RPMI7951 (cell line): ENCODE measurements at places on chromosomes 2 and 18.

- DNase-seq: peak; percentile 24
These were observed 27.4 kb upstream of the MBOAT2 start for GRCh38 chr2:9030841-9031240.

GRCh38 chr2:173785813-173786212, 179.4 kb downstream of the SP3 start:
- DNase-seq: no peak

DNA sequence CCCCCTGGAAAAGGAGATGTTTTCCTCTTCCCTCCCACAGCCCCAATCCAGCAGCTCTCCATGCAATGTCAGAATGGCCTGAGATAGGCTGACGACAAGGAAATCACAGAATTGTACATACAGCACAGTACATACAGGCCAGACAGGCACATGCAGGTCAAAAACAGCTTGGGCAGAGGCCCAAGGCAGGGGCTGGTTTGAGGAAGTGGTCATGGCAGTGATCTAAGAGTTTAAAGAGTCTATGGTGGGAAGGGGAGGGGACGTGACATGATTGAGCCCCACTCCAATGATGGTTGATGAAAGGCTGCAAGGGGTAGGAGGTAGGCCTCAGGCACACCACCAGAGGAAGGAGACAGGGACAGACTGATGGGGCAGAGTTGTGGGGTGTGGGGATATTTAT, 4.3 kb downstream of the DCTN1 start:
- no peak for DNase-seq

GRCh38 chr2:1595274-1595673, 149.0 kb downstream of the PXDN start:
- no peak for DNase-seq

GRCh38 chr2:142010477-142011270, 120.1 kb downstream of the LRP1B start:
- no peak for DNase-seq

- DNase-seq: no peak
These were observed 402.8 kb upstream of the DSEL start for GRCh38 chr18:67919316-67919715.

- peak; percentile 46 for DNase-seq
These were observed 669 bp upstream of the PIKFYVE start for GRCh38 chr2:208265371-208265800.

GRCh38 chr2:156333951-156334495, 1.5 kb upstream of the NR4A2 start:
- peak; percentile 43 for DNase-seq

DNA sequence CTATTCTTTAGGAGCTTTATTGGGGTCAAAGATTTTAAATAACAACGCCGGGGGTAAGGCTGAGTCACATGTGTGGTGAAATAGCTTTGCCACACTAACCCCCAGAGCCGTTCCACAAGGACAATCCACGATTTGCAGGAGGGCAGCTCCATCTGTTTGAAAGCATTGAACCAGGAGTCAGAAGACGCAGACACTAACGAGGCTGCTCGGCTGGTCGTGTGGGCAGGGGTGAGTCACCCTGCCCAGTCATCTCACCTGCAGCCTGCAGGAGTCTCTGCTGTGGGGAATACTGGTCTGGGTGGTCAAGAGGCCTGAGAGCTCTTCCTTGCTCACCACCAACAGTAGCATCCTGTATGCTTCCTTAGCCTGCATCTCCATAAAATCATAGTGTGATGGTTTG, 149.2 kb upstream of the NCK2 start:
- DNase-seq: peak; percentile 83

DNA sequence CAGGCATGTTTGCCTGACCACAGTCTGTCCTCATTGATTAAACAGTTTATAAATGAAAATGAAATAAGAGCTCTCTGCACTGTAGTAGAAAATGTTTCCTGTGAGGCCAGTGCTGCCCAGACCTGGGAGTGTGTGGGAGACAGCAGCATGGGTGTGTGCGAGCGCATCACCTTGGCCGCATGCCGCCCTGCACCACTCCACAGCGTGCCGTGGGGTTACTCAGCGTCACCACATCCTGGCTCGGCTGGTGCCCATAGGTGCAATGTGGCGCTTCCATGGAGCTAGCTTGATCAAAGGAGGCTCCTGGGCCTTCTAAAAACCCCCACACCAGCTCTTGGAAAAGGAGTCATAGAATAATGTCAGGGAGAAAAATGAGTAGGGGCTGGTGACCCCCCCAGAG, 76.0 kb upstream of the EPC2 start:
- DNase-seq: no peak

DNA sequence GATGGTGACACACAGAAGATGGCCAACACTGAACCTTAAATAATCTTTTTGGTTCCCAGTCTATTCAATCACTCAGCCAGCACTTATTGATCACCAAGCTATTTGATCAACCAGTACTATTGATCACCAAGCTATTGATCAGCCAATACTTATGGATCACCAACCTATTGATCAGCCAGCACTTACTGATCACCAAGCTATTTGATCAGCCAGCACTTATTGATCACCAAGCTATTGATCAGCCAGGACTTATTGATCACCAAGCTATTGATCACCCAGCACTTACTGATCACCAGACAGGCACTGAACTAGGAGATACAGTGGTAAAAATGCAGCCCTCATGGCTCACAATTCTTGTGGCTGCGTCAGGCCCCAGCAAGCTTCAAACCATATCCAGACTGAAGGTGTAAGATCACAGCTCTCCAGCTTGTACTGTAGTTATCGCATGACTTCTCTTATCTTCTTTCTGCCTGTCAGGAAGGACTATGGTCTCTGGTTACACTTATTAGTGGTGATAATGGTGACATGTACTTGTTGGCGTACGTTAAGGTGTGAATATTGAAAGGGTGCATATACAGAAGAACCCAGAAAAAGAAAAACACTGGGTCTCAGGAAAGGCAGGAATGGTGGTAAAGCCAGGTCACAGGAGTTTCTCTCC, 18.4 kb upstream of the B3GNT2 start:
- no peak for DNase-seq

- DNase-seq: no peak
These were observed 21.9 kb upstream of the ICOS start for GRCh38 chr2:203914546-203915182.

GRCh38 chr2:239832490-239833268, 192.5 kb downstream of the NDUFA10 start:
- DNase-seq: no peak

DNA sequence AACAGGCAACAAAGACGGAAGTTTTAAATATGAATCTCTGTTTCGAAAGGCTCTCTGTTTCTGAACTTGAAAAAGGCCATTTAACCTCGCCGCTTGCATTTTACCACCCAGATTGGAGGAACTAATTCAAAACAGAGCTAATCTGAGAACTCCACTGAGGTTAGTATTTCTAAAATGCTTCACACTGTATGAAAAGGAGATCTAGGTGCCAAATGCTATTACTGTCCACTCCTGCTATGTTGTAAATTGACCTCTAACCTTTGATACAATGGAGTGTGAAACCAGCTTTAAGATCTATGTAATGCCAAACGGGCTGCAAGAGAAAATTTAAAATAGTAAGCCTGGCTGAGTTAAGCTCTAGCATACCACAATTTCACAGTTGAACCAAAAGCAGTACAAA, 364.5 kb downstream of the IRS1 start:
- no peak for DNase-seq

DNA sequence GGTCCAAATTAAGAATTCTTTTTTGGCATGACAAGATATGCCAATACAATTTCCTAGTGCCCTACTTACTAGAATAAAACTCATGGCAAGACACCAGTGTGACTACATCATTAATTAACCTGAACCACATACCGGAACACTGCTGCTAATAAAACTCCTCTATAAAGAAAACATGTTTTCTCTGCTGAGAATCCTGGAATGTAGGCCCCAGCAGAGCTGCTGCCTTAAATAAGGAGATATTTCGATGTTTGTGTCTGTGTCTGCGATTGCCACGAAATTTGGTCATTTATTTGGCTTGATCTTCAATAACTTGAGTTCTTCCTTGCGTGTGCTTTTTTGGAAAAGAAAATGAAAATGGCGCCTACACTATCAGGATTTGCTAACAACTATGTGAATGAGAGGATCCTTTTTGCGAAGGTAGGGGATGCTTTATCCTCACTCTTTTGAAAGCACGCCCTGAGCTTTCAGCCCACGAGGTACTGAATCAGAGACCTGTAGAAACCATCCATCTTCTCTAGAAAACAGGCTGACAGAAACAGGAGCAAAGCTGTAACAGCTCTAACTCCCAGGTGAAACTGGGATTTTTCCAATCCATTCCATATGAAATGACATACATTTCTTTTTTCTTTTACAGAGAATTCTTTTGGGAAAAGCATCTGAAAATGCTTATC, 27.0 kb downstream of the KLF7 start:
- no peak for DNase-seq

GRCh38 chr2:227407591-227408151, 19.9 kb upstream of the SCYGR1 start:
- peak; percentile 86 for DNase-seq

DNA sequence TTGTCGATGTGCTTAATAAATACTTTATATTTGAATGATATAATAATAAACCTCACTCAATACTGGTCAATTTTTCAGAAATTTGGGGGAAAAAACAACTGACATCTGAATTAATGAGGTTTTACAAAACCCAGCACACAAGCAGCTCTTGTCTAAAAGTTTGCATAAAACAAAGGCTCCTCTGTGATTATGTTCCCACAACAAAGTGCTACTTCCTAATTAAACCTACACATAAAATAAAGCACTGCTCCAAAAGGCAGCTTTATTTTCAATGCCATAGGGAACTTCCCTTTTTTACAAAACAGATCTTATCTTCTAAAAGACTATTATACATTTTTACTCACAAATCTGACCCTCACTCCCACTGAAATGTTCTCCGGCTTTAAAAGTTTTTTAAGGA, 47.1 kb downstream of the LAMA1 start:
- no peak for DNase-seq

GRCh38 chr2:47070155-47070919, 84.8 kb downstream of the STPG4 start:
- DNase-seq: peak; percentile 93

DNA sequence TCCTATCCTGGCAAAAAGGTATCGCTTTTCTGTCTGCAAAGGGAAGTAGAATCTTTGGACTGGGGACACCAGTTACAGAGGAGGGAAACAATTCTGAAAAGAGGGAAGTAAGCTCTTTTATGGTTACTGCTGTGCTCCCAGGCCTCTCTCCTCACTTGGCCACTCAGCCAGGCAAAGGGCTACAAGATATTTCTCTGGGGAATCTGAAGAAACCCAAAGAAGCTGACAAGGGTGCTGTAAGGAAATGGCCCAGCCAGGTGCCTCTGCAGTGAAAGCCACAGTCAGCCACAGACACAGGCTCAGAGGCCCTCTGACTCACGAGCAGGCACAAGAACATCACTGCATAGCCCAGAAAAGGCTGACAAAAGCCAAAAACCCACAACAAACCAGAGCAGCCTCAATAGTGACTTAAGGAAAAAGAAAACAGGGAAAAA, 5.8 kb downstream of the HDLBP start:
- DNase-seq: peak; percentile 65

DNA sequence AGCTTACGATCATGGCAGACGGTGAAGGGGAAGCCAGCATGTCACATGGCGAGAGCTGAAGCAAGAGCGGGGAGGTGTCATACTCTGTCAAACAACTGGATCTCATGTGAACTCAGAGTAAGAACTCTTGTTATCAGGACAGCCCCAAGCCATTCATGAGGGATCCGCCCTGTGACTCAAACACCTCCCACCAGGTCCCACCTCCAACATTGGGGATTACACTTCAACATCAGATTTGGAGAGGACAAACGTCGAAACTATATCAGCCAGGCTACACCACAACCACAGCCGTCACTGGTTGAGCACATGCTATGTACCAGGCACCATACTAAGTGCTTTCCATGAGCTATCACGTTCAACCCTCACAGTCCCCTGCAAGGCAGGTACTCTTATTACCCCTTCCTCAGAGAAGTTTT, 293.8 kb downstream of the PRKCE start:
- DNase-seq: no peak

DNA sequence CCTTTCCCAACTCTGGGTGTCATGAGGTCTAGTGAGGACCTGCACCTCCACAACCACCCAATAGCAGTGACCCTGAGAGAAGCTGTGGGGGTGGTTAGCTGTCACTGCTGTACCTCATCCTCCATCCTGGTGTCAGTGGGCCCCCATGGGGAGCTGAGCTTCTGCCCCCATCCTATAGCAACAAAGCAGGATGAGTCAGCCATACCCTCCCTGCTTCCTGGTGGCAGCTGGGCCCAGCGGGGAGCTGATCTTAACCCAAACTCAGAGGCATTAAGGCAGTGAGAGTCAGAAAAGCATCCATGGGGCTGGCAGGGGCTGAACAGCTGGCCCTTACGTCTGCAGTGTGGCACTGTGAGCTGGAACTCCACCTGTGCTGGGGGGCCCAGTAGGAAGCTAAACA, 247.8 kb upstream of the HDAC4 start:
- no peak for DNase-seq

DNA sequence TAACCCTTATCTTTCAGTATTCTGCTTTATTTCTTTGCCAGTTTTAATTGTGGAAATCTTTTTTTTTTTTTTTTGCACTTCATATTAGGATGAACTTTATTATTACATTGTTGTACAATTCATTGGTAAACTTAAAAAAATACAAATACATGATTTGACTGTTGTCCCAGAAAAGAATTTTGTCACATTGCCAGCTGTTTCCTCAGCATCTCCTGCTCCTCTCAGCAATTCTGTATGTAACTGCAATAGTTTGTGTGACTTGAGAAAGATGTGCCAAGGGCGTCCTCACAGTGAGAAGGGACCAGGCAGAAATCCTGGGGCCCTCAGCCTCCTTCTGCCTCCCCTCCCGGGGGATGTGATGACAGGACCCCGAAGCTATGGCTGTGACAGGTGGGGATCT, 254.4 kb downstream of the NBAS start:
- DNase-seq: no peak

DNA sequence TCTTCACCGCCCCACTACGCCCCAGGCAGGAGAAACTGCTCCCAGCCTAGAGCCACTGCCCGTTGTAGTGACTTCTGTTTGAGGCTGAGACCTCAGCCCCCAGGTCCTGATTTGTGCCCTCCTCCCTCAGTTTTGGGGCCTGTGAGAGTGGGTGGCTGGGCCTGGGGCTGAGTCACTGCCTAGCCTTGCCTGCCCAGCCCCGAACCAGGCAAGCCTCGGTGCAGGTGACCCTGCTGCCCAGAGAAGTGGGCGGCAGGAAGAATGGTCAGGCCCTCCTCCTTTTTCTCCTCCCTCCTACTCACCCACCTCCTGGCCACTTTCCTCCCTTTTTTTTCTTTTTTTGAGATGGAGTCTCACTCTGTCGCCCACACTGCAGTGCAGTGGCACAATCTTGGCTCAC, 66.6 kb downstream of the ZFP36L2 start:
- no peak for DNase-seq

GRCh38 chr2:200369886-200370285, 63.4 kb downstream of the SPATS2L start:
- no peak for DNase-seq

GRCh38 chr2:221461901-221462300, 110.2 kb downstream of the EPHA4 start:
- DNase-seq: peak; percentile 50

- DNase-seq: no peak
These were observed 66.8 kb upstream of the MC2R start for GRCh38 chr18:13982126-13982525.
